ENCODE measurements at places on chromosomes 11 and 22.

GRCh38 chr22:36492109-36492508, 10.7 kb upstream of the TXN2 start:
- no peak for DNase-seq

GRCh38 chr22:46001046-46001425, 24.1 kb upstream of the WNT7B start:
- no peak for DNase-seq

DNA sequence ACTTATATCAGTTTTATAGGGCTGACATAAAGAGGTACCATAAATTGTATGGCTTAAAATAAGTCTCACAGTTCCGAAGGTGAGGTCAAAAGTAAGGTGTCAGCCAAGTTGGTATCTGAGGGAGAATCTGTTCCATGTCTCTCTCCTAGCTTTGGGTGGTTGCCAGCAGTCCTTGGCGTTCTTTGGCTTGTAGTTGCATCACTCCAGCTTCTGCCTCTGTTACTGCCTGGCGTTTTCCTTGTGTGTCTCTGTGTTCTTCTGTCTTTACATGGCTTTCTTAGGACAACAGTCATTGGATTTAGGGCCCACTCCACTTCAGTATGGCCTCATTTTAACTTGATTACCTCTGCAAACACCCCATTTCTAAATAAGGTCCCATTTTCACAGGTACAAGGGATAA, 16.7 kb downstream of the MMP7 start:
- DNase-seq: no peak

DNA sequence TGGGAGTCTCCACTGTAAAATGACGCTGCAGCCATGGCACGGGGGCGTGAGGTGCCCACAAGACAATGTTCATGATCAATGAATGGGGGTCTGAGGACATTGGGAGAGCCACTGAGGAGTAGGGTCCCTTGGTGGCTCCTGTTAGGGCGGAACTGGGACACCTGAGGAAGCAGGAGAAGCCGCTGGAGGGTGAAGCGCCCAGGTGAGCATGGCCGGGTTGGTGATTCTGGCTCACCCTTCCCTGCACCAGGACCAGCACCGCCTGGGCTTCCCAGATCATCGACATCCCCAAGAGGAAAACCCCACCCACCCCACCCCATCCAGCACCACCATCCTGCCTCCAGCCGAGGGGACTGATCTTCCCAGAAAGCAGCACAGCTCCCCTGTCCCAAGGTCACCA, 30.6 kb downstream of the SHANK2 start:
- no peak for DNase-seq

- DNase-seq: no peak
Observed at GRCh38 chr11:29024386-29024785, 916.2 kb downstream of the METTL15 start.

GRCh38 chr11:128290106-128290840, 297.1 kb downstream of the ETS1 start:
- peak; percentile 31 for DNase-seq

- no peak for DNase-seq
Observed at GRCh38 chr11:133175103-133175502, 357.2 kb downstream of the OPCML start.

Data from activated CD8-positive, alpha-beta memory T cell treated with anti-CD3 and anti-CD28 coated beads for 1 hour (primary cell).